ENCODE measurements at places on chromosomes 2 and 18.

GRCh38 chr2:45698554-45698953 is 47.1 kb downstream of the PRKCE start:
- no peak for DNase-seq

GRCh38 chr2:207950063-207950760 is 75.1 kb downstream of the PLEKHM3 start:
- no peak for DNase-seq

DNA sequence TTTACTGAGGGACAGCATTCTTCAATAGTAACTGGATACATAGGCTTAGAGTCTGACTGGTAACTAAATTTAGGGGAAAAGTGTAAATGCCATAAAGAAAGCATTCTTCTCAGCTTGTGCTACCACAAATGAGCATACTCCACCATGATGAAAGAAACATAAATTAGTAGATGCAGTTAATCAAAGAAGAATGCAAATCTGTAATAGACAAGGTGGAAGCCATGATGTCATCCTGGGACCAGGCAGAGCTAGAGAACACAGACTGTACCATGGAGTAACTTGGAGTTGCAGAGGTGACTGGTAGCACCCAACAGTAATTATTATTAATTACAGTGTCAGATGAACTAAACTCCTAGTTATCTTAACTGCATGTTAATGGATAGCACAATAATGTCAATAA is 51.7 kb downstream of the RBKS start:
- DNase-seq: no peak

DNA sequence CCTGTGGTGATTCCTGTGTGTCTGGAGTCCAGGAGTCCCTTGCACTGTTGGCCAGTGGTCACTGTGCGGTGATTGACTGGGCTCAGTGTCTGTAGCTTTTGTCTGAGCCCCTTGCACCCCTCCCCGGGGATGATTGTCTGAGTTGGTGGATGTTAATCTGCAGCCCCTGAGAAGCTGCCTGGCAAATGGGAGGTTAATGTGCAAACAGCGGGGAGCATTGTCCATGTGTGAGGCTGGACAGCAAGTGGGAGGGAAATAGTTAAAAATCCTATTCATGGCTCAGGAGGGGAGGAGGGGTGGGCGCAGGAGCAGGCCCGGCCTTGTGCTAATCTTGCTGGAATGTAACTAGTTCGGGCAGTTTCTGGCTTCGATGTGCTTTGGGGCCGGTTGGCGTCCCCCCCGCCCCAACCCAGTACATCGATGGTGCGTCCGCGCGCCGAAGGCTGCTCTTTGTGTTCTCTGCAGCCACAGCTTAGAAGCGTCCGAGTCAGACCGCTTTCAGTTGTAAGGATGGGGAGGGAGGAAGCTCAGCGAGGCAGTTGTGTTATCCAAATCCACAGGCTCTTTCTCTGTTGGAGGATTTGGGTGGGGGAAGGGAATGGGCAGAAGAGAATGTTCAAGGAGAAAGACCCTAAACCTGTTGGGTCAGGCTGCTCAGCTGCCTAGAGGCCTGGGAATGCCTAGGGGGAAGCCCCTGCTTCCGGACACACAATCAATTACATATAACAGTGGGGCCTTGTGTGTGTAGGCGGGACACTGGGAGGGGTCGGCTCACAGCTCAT is 71.8 kb downstream of the TGOLN2 start:
- DNase-seq: peak; percentile 89

DNA sequence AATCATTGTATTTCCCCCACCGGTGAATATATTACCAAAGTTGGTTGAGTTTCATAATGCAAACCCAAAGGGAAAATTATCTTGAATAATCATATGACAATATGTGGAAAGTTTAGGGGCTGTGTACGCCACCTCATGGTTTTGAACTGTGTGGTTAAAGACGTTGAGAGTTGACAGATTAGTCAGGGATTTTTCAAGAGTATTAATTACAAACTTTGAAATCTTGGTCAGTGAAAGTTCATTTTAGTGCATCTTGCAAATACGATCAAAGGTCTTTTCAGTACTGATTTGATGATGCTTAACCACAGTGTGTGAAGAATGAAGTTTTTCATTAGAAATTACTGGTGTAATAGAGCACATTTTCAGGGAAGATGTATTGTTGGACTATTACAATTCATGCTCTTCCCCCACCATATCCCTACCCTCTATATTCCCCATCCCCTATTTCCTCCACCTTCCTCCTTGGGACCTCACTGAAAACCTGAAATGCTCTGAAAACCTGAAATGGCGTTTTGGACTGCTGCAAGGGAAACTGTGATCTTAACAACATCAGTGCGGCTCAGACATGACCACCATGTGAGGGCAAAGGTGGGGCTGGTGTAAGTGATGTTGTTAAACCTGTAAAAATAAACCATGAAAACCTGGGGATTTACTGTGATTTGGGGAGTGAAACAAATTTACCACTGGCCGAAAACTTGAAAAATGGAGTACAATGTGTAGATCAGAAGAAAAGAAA is 4.5 kb upstream of the BCL2L11 start:
- DNase-seq: no peak

GRCh38 chr2:8882094-8882493 is 44.7 kb upstream of the KIDINS220 start:
- DNase-seq: no peak

DNA sequence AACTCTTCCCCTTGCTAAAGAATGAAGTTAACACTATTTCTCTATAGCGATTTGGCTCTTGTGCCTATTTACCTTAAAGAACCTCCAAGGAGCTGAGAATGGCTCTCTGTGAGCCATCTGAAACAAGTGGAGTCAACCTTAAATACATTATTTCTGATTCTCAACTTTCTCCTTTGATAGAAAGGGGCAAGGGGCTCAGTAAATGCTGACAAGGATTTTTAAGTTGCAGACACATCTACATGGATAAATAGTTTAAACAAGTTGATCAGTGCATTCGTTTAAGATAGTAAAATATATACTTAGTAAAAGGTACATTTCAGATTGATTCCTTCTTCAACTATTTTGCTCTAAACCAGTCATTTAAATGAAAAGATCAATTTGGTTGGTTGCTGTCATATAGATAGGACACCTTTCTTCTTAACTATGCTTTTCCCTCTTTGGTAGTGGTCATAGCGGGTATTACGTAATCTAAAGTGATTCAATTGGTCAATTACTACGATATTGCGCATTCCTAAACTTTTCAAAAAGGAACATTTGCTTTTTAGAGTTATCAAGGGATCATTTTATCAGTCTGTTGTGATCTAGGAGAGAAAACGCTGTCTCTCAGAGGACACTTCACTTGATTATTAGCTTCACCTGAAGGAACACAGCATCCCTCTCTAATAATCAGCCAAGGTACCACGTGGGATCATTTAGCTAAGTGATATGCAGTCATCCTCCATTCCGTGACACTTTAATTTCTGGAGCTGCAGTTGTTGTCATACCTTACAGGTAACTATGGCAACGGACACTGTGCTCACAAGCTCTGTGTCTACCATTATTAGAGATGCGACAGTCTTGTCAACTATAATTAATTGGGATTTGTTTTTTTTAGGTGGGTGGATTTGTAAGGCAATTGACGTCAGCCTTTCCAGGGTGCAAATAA is 50.9 kb upstream of the KCNE4 start:
- no peak for DNase-seq

DNA sequence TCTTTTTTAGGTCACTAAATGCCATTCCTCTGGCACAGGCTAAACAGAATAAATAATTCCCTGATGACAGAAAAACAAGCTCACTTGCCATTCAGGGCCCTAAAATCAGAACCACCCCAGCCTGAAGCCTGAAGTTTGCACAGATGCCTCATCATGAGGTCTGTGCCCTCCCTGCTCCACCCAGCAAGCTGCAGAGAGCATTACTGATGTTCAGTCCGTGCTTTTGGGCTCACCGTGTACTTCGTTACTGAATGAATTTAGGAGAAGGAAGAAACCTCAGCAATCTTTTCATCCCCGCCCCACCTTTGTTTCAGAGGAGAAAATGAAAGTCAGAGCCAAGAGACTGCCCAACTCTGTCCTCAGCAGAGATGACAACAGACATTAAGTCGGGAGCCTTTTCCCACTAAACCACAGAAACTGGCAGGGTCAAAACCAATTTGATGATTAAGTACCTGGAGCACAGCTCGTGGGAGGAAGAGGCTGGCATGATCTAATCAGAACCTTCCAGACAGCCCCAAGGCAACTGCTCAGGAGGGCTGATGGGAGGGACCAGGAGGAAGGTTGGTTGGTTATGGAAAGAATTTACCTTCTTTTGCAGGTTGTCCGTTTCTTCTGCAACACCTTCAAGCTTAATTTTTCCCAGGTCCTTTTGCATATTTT is 122.7 kb downstream of the LAMA1 start:
- DNase-seq: no peak

GRCh38 chr2:11617527-11617926 is 52.5 kb downstream of the NTSR2 start:
- no peak for DNase-seq

DNA sequence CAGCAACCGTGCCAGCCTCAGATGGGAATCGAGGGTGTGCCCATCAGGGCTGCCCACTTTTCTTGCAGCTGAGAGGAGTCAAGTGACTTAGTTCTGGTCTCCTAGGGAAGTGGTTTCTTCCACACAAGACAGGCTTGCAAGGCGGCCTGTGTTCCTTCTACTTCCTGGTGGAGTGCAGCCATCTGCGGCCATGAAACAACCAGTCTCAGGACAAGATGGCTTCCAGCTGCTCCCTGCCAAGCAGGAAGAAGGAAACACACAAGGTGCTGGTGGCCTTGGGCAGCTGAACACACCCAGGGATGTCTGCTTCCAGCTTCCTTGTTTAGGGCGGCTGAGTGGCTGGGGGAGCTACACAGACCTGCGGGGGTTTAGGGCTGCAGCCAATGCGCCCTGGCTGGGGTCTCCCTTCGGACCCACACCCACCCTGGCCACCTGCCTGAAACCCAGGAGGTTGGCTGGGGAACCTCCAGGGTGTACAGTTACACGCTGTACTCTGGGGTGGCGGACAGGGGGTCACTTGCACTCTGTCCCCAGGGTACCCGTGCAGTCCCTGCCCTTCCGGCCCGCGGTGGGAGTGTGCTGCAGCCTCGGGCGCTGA is 34.7 kb downstream of the PTPN18 start:
- DNase-seq: no peak

GRCh38 chr18:8721716-8722115 is 16.4 kb downstream of the MTCL1 start:
- DNase-seq: peak; percentile 73
